CD4-positive, alpha-beta memory T cell (primary cell): ENCODE measurements at places on chromosomes 4 and X. TPM values are rescaled to one million over a fixed set of nuclear protein-coding genes. Genes with fewer than 3 reads are reported as not detected.

GRCh38 chr4:40747207-40747835 is 2.4 kb upstream of the NSUN7 start:
- no peak for DNase-seq

DNA sequence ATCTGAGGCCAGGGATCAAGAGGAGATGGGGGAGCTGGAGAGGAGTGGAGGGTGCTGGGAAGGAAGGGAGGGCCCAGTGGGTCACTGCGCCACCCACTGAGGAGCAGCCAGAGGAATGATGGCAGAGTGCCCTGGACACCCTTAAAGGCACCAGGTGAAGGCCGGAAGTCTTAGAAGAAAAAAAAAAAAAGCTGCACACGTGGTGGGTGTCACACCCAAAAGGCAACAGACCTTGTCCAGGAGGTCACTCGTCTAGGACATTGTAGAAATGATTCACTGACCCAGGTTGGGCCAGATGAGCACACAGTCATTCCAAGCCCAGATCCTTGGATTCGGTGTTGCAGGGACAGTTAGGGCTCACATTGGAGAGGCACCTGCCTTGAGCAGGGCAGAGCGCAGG is 93.5 kb upstream of the TRIM2 start:
- no peak for DNase-seq

GRCh38 chrX:10744007-10744406 is 123.6 kb upstream of the MID1 start:
- DNase-seq, result no peak

GRCh38 chr4:154491341-154492271 is at the start of gene DCHS2:
Gene DCHS2 (minus strand): TSS chr4:154491799. CDS start chr4:154491355, 444 bp downstream.
- no peak for DNase-seq

- no peak for DNase-seq
Measured at GRCh38 chr4:46432923-46433322, 43.0 kb upstream of the GABRA2 start.

- no peak for DNase-seq
Measured at GRCh38 chrX:13906093-13906492, 89.2 kb upstream of the GPM6B start.

- no peak for DNase-seq
Measured at GRCh38 chr4:139824882-139825522, 159.4 kb downstream of the MGST2 start.

DNA sequence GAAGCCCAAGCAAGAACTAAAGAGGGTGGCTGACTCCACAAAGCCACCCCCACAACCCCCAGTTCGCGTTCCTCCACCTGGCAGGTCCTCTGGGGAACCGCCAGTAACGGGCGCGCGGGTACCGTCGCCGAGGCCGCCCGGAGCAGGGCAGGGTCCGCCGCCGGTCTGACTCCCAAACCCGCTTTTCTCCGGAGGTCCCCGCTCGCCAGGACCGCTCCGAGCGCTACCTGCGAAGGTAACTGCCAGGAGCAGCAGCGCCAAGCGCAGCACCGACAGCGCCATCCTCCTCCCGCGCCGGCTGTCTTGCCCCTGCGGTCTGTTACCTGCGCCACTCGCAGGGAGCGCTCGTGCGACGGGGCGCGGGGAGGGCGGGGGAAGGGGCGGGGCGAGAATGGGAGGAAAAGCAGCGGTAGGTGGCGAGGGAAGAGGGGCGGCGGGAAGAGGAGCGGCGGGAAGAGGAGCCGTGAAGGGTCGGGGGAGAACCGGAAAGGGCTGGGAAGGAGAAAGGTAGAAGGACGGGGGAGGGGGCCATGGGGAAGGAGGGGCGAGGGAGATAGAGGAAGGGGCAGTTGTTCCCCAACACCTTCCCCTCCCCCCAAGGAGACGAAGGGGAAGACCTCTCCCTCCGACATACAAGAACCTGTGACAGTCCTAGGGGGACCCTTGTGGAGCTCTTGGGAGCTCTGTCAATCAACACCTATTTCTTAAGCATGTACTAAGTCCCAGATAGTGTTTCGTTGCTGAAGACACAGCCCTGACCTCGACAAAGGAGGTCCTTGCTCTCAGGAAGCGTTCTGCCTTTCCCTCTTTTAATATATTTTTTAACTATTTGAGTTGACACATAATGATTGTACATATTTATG is at the start of gene SPINK2:
SPINK2 (minus strand) TSS at position 321 of the 863 bp plus-strand sequence; CDS start at position 282, 39 bp downstream.
- DNase-seq, result peak; percentile 66

DNA sequence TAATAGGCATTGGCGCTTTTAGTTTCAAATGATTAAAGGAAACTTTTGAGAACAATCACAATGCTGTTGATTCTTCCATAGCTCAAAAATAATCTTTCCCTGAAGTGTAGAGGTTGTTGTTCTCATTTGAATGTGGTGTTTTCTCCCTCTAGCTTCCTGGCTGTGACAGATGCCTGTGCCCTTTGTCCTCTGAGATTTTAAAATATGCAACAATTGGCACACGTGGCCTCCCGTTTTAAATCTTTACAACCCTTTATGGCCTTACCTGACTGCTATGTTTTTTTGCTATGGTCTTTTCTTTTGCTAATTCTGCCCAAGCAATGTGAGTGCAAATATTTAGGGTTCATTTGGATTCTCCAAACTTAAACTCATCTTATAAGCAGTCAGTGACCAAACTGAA is 22.9 kb upstream of the CASK start:
- DNase-seq, result no peak

DNA sequence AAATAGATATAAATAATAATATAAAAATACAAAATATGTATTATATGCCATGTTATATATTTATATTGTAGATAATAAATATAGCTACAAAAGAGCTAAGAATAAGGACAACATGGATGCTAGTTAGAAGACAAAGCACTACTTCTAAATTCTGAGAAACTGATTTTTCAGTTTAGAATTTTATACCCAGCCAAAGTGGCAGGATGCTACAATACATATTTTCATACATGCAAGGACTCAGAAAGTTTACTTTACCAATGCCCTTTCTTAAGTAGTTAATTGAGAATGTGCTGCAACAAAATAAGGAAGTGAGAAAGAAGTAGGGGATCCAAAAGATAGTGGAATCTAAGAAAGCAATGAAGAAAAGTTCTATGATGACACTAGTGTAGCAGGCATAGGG is 64.5 kb downstream of the PDE5A start:
- no peak for DNase-seq

GRCh38 chrX:11541510-11541909 is 124.2 kb downstream of the ARHGAP6 start:
- DNase-seq, result no peak

GRCh38 chrX:134933248-134933647 is 57.5 kb upstream of the SMIM10 start:
- no peak for DNase-seq

GRCh38 chr4:98921292-98921691 is 7.6 kb downstream of the EIF4E start:
- no peak for DNase-seq

DNA sequence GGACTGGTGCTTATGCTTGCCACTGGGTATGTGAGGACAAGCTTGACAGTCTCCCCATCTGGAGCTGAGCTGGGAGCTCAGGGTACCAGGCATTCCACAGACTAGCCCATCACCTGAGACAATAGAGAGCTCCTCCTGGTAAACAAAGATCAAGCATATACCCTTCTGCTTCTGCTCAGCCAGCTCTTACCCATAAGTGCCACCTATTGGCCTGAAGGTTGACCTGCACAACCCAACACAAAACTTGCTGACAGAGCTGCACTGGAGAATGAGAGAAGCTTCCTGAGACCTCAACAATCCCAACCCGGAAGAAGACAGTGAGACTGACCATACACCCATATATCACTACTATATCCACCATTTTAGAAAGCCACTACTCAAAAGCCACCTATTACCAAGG is 1049.2 kb upstream of the INTU start:
- no peak for DNase-seq

GRCh38 chrX:20399728-20400414 is 133.2 kb upstream of the RPS6KA3 start:
- DNase-seq, result no peak

DNA sequence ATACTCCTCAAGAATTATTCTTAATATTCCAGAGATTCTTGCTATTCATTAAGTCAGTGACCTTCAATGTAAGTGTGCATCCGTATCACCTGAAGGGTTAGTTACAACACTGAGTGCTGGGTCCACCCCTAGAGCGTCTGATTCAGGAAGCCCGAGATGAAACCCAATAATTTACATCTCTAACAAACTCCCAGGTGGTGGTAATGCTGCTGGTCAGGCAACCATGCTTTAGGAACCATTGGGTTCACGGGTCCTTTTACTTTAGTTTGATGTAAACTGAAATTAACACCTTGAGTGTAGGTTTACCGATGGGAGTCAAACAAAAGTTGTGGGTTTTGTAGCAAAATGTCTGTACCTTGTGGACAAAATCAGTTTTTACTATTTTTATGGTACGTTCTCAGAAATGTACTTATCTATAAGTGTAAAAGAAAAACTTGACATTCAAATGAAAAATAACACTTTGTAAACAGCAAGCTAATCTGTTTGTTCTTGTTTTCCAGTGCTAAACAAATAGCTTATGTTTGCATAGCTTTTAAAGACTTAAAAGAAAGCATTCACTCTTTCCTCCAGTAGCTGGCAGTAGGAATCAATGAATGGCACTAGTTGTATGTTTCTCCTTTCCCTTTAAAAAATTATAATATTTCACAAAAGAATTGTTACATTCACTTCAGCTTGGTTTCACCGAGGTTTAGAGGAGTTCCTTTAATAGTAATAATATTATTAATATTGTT is 32.7 kb downstream of the ACE2 start:
- DNase-seq, result no peak

DNA sequence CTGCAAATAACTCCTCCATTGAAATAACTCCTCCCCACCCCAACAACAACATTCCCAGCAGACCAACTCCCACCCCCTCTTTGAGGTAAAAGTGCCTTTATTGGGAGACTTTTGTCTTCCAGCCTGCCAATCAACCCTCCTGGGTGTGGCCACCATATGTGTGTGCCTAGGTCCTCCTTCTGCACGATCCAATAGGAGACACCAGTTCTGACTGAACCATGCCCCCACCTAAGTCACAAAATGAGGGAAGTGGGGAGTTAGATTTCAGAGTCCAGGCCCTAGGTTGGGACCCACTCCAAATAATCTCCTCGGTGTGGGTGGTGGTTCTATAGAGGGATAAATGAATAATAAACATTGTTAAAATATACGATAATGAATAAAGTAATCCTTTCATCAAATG is 3.0 kb downstream of the PLP2 start:
- DNase-seq, result no peak

GRCh38 chrX:139971394-139971749 is 6.1 kb upstream of the CXorf66 start:
- no peak for DNase-seq

GRCh38 chrX:110852180-110852579 is 56.6 kb upstream of the CHRDL1 start:
- DNase-seq, result peak; percentile 4

The CXCL8 gene
- 3.8 TPM for total RNA-seq

The TKTL1 gene
- 0.32 TPM for total RNA-seq

The VSIG4 gene
- total RNA-seq, result 1.0 TPM

The UNC5C gene
- not detected for total RNA-seq

The CXCL3 gene
- not detected for total RNA-seq

The CTAG1A gene
- total RNA-seq, result not detected

The PRSS12 gene
- not detected for total RNA-seq

The GYPB gene
- total RNA-seq, result not detected

The CFP gene
- total RNA-seq, result 28.4 TPM

The STOX2 gene
- total RNA-seq, result not detected

The TMEM150C gene
- not detected for total RNA-seq

The MEPE gene
- not detected for total RNA-seq

The TMEM154 gene
- total RNA-seq, result 38.6 TPM
